MG63 (cell line): ENCODE measurements at places on chromosomes 2 and 18.

DNA sequence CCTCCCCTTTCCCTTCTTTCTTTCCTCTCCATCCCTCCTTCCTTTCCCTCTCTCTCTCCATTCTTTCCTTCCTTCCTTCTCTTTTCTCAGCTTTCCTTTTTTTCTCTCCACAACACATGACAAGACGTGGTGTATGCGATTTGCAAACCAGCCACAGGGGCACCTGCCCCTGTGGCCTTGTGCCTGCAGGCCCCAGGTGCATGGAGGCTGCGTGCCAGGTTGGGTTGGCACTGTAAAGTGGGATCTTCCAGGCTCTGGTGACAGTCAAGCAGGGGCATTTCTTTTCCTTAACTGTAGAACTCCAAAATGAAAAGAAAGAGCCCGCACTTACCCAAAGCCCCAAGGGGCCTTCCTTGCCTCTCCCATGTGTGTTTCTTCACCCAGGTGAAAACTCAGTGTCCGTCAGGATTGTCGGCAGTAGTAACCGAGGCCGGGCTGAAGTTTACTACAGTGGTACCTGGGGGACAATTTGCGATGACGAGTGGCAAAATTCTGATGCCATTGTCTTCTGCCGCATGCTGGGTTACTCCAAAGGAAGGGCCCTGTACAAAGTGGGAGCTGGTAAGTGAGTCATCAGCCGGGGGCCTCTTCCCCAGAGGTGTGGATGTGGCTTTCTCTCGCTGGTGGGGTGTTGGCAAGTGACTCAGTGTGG lies 50.9 kb downstream of the MARCO start:
- DNase-seq = no peak

DNA sequence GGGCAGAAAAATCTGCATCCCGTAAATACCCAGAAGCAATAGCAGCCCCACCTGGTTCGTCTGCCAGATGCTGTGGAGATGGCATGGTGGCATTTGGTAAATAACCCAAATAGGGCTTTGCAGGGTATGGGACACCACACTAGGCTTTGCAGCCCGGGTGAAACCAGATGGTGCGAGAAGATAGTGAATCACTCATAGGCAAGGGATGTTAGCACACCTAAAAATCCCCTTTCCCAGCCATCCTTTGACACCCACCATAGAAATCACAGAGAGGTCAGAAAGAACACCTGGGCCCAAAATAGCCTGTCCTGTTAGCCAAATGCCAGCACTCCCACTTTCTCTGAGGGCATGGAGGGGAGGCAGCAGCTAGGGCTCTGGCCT lies 47.6 kb downstream of the BCL11A start:
- DNase-seq = no peak

- peak; percentile 11 for DNase-seq
Measured at GRCh38 chr2:109486711-109487535, 126.8 kb downstream of the SEPTIN10 start.

DNA sequence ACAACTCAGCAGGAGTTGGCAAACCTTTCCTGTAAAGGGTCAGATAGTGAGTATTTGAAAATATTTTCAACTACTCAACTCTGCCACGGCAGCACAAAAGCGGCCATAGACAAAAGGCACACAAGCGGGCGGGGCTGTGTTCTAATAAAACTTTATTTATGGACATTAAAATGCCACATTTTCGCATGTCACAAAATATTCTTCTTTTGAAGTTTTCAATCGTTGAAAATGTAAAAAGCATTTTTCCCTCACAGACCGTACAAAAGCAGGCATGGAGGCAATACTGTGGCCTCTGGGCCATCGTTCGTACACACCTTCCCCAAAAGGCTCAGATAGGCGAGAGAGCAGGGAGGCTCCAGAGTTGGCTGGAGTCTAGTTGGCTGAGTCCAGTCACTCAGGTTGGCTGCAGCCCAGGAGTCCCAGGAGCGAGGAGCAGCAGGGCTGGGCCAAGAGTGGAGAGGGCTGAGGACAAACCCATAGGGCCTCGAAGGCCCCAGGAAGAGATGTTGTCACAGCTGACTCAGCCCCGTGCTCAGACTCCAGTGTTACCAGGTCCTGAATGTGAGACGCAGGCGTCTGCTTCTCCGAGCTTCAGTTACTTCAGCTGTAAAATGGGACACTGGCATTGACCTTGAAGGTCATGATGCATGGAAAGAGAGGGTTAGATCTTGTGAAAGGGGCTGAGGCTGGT lies 42.5 kb downstream of the SDC1 start:
- peak; percentile 86 for DNase-seq

- DNase-seq = no peak
Measured at GRCh38 chr2:3451926-3452671, 67.2 kb downstream of the ADI1 start.

- no peak for DNase-seq
Measured at GRCh38 chr18:55243857-55244256, 284.6 kb upstream of the CCDC68 start.

DNA sequence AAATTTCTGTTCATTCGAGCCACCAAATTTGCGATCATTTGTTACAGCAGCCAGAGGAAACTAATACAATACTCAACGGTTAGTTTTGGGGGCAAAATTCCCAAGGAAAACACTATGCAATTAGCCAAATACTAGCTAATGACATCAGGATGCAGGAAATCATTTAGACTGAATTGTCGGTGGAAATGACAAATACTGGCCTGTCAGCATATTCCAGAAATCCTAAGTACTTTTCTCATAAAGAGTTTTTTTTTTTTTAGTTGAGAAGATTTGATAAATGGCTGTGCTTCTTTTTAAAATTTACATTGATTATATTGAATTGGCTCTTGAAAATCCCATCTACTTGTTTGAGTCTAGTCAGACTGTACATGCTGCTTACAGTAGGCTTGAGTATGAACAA lies 410.1 kb downstream of the SUCLG1 start:
- no peak for DNase-seq

GRCh38 chr18:23528580-23529472 lies 25.5 kb downstream of the RMC1 start:
- peak; percentile 61 for DNase-seq

DNA sequence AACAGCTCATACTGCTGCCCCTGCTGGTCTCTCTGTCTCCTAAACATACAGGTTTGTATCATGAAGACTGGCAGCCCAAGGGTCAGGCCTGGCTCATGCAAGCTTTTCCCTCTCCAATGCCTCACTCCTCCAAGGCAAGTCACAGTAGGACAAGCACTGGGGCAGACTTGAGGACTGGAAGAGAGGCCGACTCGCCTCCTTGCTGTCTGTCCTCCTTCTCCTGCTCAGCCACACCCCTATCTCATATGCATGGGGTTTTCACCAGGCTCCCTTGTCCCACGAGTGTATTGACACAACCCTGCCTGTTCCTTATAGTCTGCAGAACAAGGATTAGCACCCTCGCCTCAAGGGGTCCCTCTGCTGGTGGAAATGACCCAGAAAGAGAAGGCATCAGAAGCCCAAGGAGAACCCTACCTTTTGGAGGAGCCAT lies 223.7 kb downstream of the SOX11 start:
- DNase-seq = peak; percentile 19

DNA sequence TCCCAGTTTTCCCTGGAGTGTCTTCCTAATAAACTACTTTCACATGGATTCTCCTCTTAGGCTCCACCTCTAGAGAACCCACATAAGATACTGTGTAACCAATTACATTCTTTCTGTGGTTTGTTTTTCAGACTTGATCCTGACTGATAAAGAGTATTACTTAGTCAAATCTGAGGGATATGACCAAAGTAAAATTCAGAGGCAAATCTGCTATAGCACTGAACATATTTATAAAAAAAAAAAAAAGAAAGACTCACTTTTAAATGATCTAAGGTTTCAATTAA lies 13.9 kb downstream of the CKAP2L start:
- DNase-seq = no peak

DNA sequence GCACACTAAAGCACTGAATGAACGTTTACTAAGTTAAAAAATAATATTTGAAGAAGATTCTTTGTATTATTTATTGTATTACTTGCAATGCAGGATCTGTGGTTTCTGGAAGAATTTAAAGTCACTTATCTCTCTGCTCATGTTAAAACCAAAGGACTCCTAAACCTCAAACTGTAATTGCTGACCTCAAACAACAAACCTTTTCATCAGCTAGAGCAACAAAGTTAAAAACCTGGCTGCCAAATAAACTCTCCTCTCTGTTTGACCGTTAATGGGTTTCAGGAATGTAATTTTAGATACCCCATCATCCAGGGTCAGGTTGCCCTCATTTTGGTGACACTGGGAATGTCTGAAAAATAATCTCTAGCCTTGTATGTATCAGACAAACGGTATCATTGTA lies 239.1 kb downstream of the TGIF1 start:
- no peak for DNase-seq

- peak; percentile 21 for DNase-seq
Measured at GRCh38 chr18:6219116-6219717, 195.5 kb downstream of the L3MBTL4 start.

GRCh38 chr2:129782633-129782990 lies 196.9 kb upstream of the RAB6C start:
- DNase-seq = no peak

DNA sequence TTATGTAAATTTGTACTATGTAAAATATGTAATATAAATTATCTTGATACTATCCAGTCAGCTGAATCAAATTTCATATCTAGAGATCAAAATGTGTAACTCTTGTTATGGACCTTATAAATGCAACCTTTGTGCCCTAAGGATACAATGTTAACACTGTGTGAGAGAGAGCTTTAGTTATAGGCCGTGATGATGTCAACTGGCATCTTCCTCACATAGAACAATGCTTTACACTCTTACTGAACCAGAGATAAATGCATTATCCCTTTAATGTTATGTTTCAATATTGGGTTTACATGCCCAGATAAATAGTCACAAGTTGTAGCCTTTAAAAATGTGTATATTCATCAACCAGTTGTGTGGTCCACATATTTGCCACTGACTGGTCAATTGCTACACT lies 115.1 kb downstream of the KCNJ3 start:
- no peak for DNase-seq

DNA sequence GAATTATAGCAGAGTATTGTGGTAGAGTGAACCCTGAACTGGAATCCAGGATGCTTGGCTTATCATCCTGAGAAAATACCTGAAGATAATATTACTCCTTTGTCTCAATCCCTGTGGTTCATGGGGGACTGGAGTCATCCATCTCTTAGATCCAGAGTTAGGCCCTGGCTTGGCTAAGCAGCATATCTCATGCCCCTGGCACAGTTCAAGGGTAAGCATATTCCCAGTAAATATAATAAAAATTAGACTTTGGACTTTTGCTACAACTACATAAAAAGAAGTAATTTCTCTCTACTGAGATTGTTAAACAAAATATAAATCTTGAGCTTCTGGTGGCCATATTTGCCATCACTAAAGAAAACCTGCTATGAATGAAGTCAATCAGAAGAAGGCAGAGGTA lies 47.7 kb upstream of the STK39 start:
- no peak for DNase-seq

- DNase-seq = no peak
Measured at GRCh38 chr18:73544032-73544431, 603.6 kb downstream of the FBXO15 start.

DNA sequence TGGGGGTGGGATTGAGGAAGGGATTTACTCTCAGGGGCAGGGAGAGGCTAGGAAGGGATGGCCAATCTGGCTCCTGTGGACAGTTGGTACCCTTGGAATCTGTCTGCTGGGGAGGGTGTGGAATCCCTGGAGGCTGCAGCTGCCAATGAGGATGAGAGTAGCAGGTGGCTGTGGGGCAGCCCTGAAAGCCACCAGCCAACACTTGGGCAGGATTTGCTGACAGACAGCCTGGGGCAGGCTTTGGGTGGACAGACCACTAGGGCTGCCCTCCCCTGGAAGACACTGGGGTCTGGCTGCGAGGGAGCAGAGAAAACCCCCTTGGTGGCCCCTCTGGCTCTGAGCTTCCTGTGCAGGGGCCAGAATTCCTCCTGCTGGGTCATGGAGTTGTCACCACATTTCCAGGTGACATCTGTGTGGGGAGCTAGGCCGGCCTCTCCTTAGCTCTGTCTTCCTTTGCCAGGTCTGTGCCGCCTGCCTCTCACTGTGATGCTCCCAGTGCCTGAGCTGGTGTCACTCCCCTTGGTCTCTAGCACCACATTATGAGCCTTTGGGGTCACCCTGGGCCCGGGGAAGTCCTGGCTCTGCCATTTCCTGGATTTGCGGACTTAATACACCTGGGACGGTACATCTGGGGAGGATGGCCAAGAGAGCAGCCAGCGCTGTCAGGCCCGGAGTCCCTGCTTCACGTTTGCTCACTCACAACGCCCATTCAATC lies 13.4 kb upstream of the ARHGEF4 start:
- no peak for DNase-seq

GRCh38 chr2:169975221-169975620 lies 148.0 kb downstream of the UBR3 start:
- no peak for DNase-seq

- DNase-seq = no peak
Measured at GRCh38 chr18:61549416-61549815, 216.2 kb downstream of the CDH20 start.

GRCh38 chr2:30792521-30792920 lies 14.7 kb downstream of the CAPN13 start:
- DNase-seq = no peak

DNA sequence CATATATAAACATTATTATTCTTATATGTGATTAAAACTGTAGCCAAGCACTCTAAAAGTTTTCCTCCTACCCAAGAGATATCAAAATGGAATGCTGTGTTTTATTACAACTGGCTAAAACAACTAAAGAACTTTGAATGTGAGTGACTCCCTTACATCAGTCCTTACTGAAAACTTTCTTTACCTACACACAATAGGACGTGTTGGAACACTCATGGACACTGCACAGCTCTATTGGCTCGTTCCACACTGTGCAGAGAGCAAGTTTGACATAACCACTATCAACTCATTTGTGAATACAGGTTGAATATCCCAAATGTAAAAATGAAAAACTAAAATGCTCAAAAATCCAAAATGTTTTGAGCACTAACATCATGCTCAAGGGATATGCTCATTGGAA lies 650.6 kb downstream of the SLC4A3 start:
- DNase-seq = peak; percentile 27

DNA sequence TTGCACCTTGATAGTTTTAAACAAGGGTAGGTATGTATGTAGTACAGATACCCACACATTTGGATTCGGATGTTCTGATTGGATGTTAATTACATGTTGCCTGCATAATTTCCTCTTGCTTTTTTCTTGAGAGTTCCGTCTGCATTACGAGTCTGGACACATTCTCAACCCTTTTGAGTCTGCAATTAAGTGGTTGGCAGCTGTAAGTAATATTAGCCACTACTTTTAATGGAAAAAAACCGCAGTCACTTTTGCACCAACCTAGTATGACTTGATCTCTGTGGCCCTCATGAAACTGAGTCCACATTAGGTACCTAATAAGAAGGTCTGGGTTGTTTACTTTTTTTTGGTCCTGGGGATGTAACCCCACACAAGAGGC lies 217.3 kb downstream of the VAPA start:
- no peak for DNase-seq

GRCh38 chr2:145199827-145200706 lies 680.1 kb upstream of the ZEB2 start:
- no peak for DNase-seq
